A172 (cell line): ENCODE measurements at places on chromosomes 4 and X.

GRCh38 chr4:74932832-74933561, at the start of gene PARM1:
Gene PARM1, plus strand, starts transcription at chr4:74933116. Its CDS starts 212 bp downstream, at chr4:74933328.
- DNase-seq: no peak

DNA sequence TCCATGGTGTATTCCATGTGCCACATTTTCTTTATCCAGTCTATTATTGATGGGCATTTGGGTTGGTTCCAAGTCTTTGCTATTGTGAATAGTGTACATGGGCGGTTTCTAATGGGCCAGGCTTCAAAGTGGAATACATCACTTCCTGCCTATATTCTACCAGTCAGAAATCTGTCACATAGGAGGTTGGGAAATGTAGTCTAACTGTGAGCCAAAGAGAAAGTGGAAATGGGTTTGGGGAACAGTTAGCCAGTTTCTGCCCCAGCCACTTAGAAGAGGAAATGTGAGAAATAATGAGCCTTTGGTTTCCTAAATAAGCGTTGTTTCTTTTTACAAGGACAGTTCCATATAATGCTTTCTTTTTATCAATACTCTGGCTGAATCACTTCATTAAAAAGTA, 85.1 kb upstream of the AP1S2 start:
- no peak for DNase-seq

DNA sequence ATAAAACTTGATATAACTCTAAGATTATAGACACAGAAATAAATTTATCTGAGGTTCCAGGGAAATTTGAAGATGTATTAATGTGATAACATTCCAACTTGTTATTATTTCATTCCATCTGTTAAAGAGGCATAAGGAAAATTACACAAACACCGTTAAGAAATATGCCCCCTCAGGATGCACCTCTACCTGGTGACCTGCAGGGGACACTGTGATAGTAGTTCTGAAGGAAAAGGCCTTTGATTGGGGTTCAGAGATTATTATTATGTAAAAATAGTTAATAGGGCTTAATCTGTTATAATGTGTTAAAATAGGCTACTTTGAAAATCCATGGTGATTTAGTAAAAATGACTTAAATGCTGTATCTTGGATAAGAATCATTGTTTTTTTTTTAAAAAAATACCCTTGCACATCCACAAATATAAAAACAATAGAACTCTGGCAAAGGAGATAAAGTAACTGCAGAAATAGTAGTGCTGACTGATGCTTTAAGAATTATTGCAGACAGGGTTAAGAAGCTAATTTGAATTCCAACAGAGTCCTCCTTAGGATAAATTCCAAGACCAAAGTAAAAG, 6.1 kb upstream of the ABRAXAS1 start:
- DNase-seq: peak; percentile 16

DNA sequence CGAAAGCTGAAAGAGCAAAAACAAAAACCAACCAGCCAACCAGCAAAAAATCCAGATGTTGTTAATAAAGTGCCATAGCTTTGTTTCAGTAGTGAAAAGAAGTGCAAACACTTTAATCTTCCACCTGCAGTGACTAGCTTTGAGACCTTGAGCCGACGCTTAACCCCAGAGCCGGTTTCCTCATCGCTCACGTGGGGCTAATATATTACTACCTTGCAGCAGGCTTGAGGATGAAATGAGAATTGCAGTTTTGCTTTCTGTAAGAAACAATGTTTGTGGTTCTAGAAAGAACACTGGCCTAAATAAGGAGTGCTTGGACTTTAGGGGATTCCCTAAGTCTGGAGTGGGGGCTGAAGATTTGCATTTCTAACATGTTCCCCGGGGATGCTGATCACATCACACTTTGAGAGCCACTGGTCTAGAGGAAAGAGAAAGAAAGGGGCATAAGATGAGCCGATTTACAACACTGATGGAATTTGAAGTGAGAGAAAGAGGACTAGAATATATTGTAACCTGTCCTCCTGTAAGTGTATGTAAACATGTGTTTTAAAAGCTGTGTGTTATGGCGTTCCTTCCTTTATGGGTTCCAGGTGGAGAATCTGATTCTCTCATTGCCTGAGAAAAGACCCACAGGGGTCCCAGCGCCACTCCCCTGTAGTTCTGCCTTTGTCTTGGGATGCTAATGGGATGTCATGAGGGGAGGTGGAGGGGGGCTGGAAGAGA, 1.4 kb downstream of the FGF2 start:
- DNase-seq: peak; percentile 48

DNA sequence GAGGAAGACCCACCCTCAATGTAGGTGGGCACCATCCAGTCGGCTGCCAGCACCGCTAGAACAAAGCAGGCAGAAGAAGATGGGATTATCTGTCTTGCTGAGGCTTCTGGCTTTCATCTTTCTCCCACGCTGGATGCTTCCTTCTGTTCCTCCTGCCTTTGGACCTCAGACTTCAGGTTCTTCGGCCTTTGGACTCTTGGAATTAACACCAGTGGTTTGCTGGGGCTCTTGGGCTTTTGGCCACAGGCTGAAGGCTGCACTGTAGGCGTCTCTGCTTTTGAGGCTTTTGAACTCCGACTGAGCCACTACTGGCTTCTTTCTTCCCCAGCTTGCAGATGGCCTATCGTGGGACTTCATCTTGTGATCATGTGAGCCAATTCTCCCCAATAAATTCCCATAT, 55.1 kb downstream of the PDLIM5 start:
- DNase-seq: no peak

GRCh38 chrX:21398426-21398825, 24.2 kb downstream of the CNKSR2 start:
- DNase-seq: peak; percentile 50

DNA sequence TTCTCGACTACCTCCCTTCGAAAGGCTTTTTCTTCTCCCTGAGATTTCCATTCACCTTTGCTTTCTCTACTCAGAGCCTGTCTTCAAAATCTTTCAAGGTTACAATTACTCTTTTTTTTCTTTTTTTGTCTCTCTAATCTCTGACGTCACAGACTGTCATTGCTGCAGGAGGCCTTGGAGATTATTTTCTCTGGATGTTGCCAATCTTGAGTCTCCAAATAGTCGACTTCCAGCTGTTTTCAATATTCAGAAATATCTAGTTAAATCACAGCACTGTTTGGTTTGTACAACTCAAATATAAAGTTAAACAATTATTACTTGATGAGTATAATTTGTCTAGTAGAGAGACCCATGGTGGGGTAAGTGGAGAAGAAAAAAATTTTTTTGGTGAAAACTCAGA, 359.0 kb upstream of the BOD1L1 start:
- DNase-seq: no peak

DNA sequence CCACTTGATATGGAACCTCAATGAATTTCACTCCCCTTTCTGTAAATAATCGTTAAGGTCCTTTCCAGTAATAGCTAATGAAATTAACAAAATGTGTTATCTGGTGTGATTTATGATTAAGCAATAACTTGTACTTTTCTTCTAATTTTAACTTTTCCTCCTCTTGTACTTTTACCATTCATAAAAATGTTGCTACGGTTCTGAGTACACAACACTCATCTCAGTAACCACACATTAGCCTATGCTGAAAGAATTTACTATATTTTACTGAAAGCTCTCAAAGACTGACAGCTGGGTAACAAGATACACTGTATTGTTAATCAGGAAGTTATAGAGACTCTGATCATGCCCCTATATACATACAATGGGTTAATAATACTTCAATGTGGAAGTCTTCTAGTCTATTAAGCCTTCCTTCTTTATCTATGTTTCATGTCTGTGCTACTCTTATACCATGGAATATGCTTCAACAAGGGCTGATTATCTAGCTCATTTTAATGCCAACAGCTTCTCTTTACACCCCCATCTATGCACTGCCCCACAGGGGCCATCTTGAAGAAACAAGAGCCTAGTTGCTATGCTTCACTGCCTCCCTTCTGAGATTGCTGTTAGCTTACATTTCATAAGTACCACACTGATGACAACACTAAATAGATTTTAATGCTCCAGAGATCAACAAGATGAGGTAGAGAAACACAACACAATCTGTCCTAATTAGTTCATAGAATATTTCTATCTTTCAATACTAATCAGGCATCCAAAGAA, 39.1 kb downstream of the LAMP2 start:
- no peak for DNase-seq

DNA sequence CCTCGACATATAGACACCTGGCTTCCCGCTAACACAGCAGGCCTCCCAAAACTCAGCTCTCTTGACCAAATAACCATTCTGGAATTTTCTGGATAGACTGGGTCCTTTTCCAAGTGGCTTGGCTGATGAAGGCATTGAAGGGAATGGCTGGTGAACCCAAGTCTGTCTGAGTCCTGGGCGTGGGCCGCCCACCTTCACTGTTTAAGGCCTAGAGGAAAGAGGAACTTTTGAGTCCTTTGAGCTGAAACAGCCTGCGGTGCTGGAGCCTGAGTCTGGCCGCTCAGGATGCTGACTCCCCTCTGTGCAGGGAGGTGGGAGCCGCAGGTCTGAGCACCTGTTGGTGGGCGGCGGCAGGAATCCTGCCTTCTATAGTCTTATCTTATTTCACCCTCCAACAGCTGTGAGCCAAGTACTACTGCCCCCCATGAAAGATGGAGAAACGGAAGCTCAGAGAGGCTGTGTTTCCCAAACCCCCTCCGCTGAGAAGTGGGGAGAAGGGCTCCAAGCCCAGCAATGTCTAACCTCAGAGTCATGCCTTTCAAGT, 23.4 kb downstream of the ACOX3 start:
- DNase-seq: no peak

DNA sequence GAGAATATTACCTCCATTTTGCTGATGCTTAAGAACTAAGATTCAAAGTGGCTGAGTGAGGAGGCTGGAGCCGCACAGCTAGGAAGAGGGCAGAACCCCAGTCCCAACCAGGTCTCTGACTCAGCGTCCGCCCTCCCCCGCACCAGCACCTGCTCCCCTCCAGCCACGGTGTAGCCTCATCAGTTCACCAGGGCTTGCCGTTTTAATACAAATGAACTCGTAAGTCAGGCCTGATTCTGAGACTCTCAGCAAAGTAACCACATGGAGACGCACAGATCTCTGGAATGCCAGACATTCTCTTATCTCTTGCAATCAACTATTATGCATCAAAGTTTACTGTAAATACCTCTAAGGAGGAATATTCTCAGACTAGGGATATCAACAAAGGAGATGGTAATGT, 52.4 kb downstream of the ENPP6 start:
- DNase-seq: peak; percentile 65
